ENCODE measurements at places on chromosomes 1 and 21.

DNA sequence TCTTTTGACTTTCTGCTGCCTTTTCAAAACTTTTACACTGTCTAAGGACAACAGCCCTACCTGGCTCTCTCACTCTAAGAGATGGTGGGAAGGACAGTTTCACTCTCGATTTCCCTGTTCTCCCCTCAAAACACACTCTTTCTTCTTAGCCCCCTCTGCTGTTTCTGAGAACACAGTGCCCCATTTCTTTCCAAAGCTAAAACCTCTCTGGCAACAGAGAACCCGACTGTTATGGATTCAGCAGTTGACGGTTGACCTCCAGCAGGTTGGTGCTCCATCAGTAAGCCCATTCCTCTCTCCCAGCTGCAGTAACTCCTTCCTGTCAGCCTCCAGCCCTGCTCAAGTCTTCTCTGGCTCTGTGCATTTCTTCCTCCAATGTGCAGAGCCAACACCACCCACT is 88.2 kb upstream of the ABCD3 start:
- DNase-seq: no peak

- DNase-seq: no peak
These were observed 42.2 kb downstream of the CLDN14 start for GRCh38 chr21:36437745-36438128.

DNA sequence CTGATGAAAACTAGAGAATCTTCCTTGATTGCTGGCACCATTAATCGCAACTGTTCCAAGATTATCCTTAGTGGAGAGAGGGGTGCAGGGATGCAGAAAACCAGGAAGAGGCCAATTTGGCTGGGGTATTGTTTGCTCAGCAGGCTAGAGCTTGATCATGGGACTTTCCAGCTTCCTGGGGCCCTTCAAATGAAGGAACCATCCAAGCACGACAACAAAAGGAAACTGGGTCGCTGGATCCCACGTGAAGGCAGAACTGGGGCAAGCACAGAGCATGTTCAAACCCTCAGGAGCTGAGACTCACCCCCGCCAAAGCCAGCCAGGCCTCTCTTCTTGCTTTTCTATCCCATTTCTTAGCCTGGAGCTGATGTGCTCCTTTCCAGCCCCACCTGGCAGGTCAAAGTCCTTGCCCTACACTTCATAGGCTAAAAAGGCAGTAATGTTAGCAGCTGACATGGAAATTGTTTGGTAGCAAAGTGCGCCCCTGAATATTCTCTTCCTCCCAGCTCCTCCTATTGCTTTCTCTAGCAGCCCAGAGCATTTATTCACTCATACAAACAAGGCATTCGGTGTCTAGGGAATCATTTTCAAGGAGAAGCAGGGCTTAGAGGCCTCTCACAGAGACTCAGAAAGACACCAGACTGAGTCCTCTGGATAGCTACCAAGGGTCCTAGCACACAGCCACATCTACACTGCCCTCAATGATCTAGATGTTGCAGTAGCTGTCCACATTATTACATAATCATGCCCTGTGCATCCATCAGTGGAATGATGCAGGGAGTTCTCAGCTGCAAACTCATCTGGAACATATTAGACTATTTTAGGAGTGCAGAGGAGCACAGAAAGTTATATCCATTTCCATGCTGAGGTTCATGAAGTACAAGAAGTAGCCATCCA is 11.5 kb downstream of the KCNA2 start:
- DNase-seq: peak; percentile 61

DNA sequence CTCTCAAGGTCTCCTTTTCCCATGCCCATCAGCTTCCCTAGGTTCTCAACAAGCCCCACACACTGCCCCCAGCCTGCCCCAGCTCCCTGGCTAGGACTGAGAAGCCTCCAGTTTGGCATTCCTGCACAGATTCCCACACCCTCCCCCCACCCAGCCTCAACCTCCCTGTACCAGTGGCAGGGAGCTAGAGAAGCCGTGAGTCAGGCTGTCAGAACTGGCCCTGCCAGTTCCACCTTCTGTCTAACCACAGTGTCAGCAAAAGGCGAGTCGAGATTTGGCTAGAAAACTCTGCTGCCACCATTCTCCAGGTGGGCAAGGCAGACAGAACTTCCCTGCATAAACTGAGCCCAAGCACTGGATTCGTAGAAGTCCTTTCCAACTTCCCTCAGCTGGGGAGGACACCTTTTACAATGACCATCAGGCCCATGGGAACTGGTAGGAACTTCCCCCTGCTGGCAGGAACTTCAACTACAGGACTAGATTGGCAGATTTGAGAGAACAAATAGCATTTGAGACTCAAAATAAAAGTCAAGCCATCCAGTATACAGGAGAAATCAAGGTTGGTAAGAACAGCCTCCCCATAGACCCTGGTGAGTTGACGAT is 31.0 kb downstream of the TNNT2 start:
- peak; percentile 22 for DNase-seq

DNA sequence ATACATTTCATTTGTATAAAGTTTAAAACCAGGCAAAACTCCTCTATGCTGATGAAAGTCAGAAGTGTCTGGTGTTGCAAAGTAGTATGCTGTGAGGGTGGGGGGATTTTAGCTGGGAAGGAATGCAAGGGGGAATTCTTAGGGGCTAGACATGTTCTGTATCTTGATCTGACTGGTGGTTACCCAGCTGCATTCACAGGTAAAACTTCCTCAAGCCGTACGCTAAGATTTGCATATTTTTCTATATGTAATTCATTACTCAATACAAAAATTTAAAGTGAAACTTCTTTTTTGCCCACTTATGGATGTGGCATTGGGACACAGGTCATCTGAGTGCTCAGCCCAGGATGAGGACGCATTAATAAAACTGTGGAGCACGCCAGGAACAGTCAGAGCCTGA is 323.3 kb downstream of the PAPPA2 start:
- no peak for DNase-seq

DNA sequence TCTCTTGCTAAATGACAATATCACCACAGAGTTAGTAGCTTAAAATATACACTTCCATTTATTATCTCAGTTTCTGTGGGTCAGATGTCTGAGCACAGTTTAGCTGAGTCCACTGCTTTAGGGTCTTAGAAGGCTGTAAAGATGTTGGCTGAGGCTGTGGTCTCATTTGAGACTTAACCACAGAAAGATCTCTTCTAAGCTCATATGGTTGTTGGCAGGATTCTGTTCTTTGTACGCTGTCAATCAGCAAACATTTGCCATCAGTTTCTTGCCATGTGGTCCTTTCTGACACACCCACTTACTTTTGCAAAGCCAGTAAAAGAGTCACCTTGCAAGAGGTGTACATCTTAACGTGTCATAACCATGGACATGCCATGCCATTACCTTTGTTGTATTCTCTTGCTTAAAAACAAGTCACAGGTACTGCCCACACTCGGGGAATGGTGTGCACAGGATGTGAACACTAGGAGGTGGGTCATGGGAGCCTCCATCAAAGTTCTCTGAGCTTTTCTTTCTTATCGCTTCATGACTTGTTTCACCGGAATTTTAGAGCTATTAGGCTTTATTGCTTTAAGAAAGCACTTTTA is 18.7 kb downstream of the DYRK1A start:
- no peak for DNase-seq

DNA sequence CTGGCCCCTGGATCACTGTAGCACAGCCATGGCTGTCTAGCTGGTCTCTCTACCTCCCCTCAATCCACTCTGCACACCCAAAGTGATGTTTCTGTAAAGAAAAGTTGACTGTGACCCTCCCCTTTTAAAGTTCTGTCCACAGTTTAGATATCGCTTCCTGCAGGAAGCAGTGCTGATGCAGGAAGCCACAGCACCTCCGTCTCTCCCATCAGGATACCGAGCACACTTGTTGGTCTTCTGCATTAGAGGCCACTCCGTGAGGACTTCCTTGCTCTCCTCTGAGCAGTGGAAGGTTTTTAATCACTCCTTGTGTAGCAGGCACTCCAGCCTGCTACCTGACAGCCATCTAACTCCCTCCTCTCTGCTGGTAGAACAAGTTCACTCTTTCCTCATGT is 69.5 kb downstream of the GADD45A start:
- no peak for DNase-seq

GRCh38 chr1:7261490-7261889 is 476.2 kb downstream of the CAMTA1 start:
- DNase-seq: no peak

DNA sequence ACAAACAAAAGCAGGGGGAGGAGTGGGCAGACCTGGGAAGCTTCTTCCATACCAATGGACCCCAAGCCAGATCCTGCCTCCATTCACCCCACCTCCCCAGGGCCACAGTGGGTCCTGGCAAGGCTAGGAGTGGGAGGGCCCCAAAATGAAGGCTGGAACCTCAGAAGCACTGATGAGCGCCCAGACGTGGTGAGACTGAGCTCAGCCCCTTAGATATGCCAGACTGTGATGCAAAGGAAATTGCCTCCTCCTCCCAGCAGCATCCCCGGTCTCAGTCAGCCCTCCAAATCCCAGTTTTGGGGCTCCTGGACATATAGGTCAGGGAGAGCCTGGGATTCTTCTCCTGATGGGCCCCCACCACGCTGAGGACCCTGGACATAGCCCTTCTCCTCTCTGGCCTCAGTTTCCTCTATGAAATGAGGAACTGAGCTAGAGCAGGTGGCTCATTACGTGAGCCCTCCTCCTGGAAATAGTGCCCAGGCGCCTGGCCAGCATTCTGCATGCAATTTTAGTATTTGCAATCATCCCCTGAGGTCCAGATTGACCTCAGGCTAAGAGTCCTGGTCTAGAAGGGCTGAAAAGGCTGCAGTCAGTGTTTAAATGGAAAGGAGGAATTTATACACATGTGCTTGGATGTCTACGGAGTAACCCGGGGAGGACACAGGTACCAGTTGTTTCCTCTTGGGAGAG is 33.5 kb downstream of the RHBG start:
- DNase-seq: no peak

GRCh38 chr1:107883562-107883961 is 81.4 kb downstream of the VAV3 start:
- no peak for DNase-seq

DNA sequence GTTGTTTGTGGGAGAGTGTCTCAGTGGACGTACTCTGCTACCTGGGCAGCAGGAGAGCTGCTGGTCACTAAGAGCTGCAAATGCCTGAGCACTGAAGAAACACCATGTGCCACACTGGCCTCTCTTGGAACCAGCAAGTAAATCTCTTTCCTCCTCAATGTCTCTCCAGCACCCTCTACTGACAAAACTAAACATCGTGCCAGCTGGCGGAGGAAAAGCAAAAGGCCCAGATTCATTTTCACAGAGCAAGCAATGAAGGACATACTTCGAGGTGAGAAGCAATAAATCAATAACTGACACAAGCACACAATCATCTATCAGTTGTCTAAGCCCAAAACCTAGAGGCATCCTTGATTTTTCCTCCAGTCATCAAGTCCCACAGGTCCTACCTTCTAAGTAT is 78.1 kb downstream of the RERE start:
- no peak for DNase-seq

DNA sequence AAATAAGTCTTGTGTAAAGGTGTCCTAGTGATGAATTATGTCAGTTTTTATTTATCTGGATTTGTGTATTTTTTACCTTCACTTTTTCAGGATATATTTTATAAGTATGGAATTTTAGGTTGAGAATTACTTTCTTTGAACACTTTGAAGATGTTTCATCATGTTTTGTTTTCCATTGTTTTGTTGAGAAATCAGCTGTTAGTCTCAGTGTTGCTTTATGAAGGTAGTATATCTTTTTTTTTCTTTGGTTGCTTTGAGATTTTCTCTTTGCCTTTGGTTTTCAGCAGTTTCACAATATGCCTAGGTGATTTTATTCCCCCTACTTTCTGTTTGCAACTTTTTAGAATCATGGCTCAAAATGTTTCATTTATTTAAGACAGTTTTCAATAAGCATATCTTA is 48.8 kb upstream of the PRKACB start:
- DNase-seq: no peak

- DNase-seq: no peak
These were observed 166.9 kb downstream of the TOMM20 start for GRCh38 chr1:234961456-234962339.

DNA sequence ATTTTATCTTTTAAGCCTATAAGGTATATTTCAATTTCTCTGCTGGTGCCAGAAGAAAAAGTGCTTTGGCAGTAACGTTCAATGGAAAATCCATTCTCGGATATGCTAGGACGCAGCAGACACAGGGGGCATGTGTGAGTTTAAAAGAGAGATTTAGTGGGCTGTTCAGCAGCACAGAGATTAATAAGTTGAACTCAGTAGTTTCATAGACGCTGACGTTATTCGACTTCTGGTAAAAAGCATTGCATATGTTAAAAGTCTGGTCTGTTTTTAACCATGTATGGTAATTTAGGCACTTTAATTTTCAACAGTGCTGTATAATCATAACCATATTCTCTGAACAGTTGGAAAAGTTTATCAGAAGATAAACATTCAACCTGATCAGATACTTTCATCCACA is 99.6 kb downstream of the ATP6V1G3 start:
- no peak for DNase-seq

GRCh38 chr1:38123356-38124135 is 77.0 kb upstream of the POU3F1 start:
- DNase-seq: no peak

DNA sequence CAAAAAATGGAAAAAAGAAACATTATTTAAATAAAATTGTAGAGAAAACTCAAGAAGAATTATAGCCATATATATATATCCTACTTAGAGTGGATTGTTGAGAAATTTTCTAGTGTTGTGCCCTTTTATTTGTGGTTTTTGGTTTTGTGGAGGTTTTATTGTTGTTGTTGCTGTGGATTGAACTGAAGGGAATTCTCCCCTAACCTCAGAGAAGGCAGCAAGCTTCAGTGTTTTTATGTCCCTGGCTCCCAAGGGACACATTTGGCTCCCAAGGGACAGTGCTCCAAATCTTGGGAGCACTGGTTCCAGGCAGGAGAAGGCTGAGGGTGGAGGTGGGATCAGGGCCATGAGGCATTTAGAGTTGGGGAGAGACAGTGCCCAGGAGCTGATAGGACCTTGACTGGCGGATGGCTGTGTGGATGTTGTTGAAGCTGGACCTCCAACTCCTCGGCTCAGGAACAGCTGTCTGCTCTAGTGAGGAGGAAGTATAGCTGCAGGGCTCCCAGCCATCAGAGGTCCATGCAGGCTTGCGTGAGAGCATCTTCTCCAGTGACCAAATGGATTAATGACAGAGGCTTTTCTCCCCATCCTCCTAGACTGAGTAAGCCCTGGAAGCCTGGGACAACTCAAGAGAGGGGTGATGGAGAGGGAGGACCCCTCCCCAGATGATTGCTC is 100.5 kb downstream of the TEX35 start:
- DNase-seq: no peak

DNA sequence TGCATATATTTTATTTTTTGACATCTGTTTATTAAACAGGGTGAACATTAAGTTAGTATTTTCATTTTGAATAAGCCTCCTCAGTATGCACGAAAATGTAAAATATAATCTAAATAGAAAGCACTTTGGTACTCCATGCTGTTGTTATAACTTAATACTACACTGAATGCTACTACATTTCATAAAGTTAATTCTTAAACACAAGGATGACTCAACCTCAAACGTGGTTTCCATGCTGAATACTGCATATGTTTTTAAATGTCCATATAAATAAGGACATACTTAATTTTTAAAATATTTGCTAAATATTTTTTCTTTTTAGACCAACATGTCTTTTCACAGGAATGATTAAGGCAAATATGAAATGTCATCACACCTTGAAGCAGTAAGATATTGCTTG is 83.9 kb downstream of the USP24 start:
- no peak for DNase-seq
